ENCODE measurements at places on chromosomes 4 and X.

DNA sequence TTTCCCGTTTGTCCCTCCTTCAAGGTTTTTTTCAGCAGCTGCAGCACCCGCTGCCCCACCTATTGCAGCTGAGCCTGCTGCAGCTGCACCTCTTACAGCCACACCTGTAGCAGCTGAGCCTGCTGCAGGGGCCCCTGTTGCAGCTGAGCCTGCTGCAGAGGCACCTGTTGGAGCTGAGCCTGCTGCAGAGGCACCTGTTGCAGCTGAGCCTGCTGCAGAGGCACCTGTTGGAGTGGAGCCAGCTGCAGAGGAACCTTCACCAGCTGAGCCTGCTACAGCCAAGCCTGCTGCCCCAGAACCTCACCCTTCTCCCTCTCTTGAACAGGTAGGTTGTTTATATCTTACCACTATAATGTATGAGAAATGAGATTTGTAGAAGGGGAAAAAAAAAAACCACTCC is 4.5 kb downstream of the PRR27 start:
- no peak for DNase-seq

- DNase-seq = no peak
These were observed 115.3 kb upstream of the ZNF827 start for GRCh38 chr4:146053891-146054290.

- DNase-seq = no peak
These were observed 447.7 kb downstream of the STIM2 start for GRCh38 chr4:27308379-27308778.

GRCh38 chr4:113154281-113154680 is 104.8 kb downstream of the ANK2 start:
- DNase-seq = no peak

GRCh38 chr4:123821861-123822260 is 425.3 kb downstream of the SPRY1 start:
- no peak for DNase-seq

DNA sequence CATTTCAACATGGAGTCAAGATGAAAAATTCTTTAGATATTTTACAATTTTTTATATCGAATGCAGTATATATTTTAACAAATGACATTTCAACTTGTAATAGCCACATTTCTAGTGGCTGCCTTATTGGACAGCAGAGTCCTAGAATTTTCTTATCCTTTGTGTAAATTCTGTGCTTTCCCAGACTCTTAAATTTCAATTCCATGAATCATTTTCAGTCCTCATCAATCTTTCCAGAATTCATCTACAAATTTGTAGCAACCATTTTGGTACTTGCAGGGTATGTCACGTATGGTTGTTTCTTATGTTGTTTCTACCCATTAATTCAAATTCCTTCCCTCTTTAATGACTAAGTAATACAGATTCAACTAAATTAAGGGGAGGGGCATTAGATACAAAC is 2.7 kb downstream of the PAICS start:
- no peak for DNase-seq

DNA sequence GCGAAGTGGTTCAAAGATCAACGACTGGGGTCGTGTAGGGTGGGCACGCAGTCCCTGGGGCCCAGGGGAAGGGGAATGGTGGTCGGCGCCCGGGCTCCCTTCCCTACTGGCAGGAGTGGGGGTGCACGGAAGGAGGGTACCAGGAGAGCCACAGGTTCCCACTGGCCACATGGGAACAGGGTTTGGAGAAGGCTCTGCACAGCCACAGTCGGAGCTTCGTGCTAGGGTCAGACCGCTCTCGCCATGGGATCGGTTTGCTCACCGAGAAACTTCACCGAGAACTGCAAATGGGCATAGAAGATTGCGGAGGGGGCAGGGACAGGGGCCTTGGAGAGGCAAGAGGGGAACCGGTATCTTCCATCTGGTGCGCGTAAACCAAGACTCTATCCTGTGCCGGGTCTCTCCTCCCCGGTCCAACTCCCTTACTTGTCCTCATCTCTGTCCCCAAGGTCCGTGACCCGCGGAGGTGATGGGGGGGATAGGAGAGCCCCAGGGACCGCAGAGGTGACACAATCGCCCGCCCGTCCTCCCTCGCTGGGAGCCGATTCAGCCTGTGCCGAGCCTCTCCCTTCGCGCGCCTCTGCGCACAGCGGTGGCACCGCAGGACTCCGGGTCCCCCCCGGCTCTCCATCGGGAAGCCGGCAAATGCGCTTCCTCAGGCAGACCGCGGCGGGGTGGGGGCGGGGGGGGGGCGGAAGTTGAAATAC is 1.0 kb downstream of the SCD5 start:
- DNase-seq = no peak

DNA sequence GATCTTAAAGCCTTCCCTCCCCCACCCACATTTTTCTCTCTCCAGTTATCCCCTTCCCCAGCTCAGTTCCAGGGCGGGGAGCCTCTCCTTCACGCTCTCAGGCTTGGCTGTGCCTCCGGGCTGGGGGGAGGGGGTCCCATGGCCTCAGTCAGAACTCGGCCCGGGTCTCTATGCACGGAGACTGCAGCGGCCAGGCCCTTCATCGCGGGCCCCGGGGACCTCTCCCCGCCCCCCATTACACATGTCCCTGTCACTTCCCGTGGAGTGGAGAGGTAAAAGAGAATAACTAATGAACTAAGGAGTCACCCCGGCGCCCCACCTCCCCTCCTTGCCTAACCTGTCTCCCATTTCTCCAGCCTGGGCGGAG is 838 bp upstream of the PRICKLE3 start:
- DNase-seq = no peak

- no peak for DNase-seq
These were observed 26.8 kb downstream of the MGST2 start for GRCh38 chr4:139692309-139693012.

DNA sequence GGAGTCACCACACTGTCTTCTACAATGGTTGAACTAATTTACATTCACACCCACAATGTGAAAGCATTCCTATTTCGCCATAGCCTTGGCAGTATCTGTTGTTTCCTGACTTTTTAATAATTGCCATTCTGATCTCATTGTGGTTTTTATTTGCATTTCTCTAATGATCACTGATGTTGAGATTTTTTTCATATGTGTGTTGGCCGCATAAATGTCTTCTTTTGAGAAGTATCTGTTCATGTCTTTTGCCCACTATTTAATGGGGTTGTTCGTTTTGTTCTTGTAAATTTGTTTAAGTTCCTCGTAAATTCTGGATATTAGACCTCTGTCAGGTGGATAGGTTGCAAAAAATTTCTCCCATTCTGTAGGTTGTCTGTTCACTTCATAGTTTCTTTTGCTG is 519.1 kb downstream of the STPG2 start:
- DNase-seq = no peak

DNA sequence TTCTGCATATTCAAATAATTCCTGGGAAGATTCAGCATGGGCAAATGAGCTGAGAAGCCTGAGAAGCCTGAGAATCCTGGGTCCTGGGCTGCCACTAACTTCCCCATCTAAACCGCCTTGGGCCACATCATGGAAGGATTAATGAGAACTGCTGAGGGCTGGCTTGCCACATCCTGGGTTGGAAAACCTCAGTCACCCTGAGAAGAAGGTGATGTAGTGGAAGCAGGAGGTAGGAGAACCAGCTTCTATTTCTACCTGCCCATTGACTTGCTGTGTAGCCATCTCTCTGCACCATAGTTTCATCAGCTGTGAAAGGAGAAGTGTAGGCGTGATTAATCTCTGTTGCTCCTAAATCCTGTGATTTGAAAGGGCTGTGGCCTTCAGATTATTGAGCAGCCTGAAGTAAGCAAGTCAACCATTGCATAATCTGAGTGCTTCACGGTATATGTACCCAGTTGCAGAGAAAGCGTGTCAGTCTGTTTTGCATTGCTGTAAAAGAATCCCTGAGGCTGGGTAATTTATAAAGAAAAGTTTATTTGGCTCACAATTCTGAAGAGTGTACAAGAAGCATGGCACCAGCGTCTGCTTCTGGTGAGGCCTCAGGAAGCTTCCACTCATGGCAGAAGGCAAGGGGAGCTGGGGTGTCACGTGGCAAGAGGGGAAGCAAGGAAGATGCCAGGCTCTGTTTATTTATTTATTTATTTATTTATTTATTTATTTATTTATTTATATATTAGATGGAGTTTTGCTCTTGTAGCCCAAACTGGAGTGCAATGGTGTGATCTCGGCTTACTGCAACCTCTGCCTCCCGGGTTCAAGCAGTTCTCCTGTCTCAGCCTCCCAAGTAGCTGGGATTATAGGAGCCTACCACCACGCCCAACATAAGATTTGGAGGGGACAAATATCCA is 140.9 kb upstream of the ATP6AP2 start:
- DNase-seq = no peak

- no peak for DNase-seq
These were observed 97.6 kb upstream of the NKX1-1 start for GRCh38 chr4:1503583-1504471.

- DNase-seq = no peak
These were observed 120.1 kb upstream of the MED14 start for GRCh38 chrX:40855411-40855810.

GRCh38 chrX:150258463-150259430 is 104.4 kb upstream of the MAMLD1 start:
- DNase-seq = no peak

DNA sequence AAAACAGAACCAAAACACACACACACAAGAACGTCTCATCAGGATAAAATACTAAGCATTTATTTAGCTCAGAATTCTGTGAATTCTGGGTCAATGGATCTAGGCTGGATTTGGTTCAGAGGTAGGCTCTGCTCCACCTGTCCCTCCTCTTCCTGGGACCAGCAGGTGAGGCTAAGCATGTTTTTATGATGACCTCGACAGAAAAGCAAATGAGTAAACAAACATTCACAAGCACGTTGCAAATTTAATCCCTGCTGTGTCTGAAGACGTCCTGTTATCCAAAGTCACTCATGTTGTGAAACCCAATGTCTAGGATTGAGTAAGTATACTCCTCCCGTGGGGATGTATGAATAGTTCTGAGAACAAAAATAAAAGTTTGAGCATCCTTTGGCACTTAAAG is 371.4 kb upstream of the TECRL start:
- no peak for DNase-seq

- no peak for DNase-seq
These were observed 1.4 kb upstream of the KLF3 start for GRCh38 chr4:38662522-38663089.

DNA sequence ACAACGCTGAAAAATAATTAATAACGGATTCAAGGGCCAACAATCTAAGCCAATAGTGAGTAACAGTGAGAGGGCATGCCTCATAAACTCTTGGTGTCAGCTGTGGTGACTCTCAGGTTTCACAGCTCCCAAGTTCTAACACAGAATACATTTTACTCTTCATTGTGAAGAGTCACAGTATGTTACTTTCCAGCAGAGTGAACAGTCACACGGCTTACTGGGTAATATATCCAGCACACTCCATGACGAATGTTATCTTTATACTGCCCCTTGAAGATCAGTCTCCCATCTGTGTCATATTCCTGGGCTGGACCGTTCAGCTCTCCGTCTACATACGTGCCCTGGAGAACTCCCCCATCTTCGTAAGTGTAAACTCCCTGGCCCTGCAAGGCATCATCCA is 23.1 kb downstream of the SETD7 start:
- no peak for DNase-seq

- DNase-seq = no peak
These were observed 18.9 kb downstream of the NAAA start for GRCh38 chr4:75921910-75922309.
